ENCODE measurements at places on chromosomes 7 and 10.
A peak's percentile ranks its signal among the peaks of the same experiment; 100 is the strongest.

DNA sequence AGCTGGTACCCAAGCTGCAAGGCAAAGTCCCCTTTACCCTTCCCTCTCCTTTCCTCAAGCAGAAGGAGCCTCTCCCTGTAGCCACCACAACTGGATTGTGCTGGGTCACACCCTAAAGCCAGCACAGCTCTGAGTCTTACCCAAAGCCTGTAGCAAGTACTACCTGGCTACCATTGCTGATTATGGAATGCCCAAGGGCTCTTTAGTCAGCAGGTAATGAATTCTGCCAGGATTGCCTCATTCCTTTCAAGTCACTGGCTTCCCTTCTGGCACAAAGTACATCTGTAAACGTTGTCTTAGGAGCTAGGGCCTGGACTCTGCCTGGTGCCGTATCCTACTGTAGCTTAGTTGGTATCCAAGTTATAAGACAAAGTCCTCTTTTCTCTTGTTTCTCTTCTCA, 52.0 kb downstream of the FAS start:
- DNase-seq = no peak

- no peak for DNase-seq
These were observed 19.3 kb upstream of the OPTN start for GRCh38 chr10:13080643-13081042.

DNA sequence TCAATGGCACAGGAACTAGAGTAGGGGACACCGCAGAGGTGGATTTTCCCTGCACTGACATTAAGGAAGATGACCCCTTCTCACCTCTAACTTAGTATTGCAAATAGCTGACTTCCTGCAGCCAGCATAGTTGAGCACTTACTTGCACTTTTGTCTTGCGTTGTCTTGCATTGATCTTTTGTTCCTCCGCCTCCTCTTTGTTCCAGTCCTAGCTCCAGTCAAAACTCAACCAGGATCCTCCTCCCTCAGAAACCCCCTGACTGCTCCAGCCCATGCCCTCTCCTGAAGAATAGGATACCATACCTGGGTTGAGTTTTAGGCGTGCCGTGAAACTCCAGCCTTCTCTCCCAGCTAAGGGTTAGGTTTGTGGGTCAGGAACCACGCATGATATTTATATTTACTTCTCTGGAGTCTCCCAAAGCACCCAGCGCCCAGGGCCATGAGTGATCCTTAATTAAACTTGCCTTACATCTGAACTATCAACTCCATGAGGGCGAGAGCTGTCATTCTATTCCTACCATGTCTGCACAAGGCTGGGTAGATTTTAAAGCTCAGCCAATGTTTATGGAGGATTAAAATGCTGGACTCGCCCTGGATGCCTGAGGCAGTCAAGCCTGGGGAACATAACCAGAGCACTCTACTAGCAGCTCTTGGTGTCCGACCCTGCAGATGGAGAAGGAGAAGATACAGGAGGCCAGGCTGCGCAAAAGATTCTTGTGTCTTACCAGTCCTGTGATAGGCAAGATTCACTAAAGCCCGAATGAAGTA, 14.1 kb downstream of the ZNF467 start:
- DNase-seq = no peak

DNA sequence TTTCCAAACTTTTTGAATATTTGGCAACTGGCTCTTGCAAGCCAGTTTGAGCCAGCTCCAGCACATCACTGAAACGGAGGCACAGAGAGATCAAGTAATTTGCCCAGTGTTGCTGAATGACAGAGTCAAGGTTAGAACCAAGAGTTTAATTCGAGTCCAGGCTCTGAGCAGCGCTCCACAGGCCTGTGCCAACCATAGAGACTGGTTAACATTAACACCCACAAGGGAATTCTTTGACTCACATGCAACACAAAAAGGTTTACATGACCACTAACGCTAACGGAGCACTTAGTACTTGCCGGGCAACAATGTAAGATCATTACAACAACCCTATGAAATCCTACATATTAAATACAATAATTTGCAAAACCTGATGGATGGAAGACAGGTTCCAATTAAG, 1.5 kb downstream of the RGS10 start:
- no peak for DNase-seq

DNA sequence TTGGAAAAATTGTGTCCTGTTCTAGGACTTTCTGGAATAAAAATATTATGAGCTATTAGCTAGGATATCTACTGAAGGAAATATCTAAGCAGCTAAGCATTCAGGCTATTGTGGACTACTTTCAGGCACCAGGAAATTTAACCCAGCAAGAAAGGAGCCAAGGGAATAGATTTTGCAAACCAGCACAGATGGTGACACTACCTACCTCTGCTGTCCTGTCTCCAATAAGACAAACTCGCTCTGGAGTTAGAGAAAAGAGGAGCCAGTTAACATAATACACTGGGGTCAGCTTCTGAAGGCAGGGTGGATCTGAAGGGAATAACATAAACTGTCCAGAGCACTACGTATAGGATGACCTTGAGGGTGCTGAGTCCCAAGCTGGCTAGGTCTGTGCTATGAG, 223.7 kb upstream of the PRSS58 start:
- no peak for DNase-seq

DNA sequence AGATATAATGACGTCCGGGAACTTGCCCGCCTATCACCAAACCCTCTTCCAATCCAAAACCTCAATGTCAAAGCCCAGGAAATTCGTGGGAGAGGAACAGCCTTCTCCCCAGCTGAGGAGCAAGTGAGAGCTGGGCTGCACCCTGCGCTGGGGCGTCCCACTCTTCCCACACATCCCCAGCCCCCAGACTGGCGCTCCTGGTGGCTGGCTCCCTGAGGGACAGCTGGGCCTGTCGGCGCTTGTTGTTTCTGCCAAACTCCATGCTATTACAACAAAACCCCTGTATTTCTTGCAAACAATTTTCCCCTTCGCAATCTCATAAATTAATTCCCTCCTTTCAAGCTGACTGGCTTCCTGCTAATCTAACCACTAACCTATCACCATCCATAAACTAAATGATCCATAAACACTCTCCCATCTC, 53.0 kb downstream of the GRID1 start:
- peak; percentile 25 for DNase-seq

DNA sequence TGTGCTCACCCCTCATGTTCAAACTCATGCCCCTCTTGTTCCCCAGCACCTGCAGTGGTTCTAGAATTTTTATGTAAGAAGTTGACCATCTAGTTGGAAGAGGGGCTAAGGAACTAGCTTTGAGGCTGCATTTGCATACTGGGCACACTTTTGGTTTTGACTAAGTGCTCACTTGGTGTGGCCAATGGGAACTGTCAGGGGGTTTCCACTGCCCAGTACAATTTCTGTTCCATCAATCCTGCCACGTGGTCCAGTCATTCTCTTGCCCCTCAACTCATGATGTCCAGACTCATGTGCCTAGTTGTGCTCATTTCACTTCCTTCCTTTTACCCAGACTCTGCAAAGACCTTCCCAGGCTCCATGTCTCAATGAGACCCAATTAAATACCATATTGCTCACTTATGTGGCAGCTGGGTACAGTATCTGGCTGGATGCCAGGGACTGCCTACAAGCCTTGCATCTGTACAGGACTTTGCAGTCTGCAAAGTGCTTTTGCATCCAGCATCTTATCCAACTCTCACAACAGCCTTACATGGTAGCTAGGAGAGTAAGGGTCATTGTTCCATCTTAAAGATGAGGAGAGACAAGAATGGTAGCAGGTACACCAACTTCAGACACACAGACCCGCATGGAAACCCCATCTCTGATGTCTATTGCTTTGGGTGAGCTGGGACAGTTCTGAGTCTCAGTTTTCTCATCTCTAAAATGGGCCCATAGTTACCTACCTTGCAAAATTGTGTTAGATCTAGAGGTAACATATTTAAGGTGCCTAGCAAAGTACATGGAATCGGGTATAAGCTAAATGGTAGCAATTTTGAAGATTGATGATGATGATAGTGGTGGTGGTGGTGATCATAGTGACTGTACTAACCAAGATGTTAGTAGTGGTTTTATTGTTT, 30.1 kb upstream of the KCNMA1 start:
- no peak for DNase-seq

- DNase-seq = no peak
These were observed 66.6 kb downstream of the PRKCQ start for GRCh38 chr10:6513476-6513875.

DNA sequence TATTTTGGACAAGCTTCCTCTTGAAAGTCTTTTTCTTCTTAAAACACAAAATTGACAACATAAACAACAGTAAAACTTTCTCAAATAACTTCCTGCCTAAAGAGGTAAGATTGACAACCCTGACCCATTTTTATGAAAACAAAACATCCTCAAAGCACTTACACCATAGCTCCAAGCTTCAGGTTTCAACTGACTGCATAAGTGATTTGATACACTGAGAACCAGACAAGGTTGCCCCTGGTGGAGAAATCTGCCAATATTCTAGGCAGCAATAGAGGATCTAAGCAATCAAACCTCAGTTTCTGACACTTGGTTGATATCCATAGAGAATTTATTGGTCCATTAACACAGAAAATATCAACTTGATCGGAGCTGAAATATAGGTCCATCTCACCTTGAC, 147.8 kb downstream of the ELAPOR2 start:
- no peak for DNase-seq

- no peak for DNase-seq
These were observed 1.5 kb downstream of the DOCK4 start for GRCh38 chr7:112204499-112205342.

GRCh38 chr10:84845628-84846261, 517.4 kb downstream of the CCSER2 start:
- no peak for DNase-seq

DNA sequence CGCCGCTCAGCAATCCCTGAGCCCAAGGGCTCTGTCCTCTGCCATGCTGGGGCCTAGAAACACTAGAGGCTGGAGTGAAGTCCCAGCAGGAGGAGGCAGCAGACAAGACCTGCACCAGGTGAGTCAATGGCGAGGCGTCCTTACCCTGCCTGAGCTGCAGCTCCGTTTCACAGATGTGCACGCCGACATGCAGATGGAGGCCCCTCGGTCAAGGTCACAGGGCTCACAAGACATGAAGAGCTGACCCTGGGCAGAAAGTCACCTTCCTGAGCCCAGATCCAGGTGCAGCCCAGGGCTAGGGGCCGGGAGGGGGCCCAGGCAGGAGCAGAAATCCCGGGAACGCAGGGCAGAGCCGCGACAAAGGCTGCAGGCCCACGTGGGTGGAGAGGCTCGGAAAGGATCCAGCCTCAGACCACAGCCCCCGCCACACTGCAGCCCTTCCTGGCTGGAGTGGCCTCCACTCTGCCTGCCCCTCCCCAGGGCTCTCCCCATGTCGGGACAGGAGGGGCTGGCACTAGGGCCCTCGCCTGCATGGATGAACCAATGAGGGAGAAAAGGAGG, 23.8 kb downstream of the PDGFA start:
- no peak for DNase-seq

GRCh38 chr10:22461891-22462290, 116.6 kb downstream of the SPAG6 start:
- DNase-seq = no peak

- no peak for DNase-seq
These were observed 71.9 kb upstream of the DUSP5 start for GRCh38 chr10:110425684-110426293.

- no peak for DNase-seq
These were observed at the start of gene CLDN4 for GRCh38 chr7:73830681-73831583. Gene CLDN4, plus strand, starts transcription at chr7:73830996. Its CDS starts 206 bp downstream, at chr7:73831202.

GRCh38 chr10:78436222-78436573, 402.5 kb downstream of the RPS24 start:
- DNase-seq = no peak

GRCh38 chr7:70355198-70356020, 757.1 kb downstream of the AUTS2 start:
- DNase-seq = no peak

- no peak for DNase-seq
These were observed 82.1 kb upstream of the SGCE start for GRCh38 chr7:94738071-94738470.

DNA sequence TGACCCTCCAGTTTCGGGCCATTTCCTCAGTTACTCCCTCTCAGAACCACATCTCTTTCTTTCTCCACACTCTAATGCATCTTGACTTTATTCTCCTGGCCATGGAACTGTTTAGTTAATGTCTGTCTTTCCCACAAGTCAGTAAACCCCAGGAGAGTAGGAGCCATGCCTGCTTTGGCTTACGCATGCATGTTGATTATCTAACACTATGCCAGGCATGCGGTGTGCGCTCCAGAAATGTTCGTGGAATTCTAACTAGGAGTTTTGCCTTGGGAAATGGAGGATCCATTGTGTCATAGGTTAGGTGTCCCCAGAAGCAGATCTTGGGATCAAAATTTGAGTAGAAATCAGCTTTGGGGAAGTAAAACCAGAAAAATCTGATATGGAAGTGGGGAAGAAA, 308.9 kb downstream of the GRID1 start:
- no peak for DNase-seq

GRCh38 chr10:25811052-25811685, 122.9 kb upstream of the MYO3A start:
- no peak for DNase-seq

DNA sequence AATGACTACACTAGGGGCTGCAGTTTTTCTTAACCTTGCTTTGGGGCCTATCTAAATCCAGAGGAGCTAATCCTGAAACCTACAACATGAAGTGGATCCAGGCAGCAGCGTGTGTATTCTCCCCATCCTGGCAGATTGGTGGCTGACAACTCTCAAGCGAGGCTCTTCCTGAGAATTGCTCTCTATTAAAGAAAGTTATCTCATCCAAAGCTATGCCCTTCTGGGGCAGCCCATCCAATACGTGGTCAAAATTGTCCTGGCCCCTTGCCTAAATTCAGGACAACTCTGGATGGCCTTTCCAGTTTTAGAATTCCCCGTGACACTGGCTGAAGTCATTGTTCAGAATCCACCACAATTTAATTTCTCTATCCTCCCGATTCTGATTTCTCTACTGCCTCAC, 66.1 kb downstream of the IQUB start:
- DNase-seq = no peak

DNA sequence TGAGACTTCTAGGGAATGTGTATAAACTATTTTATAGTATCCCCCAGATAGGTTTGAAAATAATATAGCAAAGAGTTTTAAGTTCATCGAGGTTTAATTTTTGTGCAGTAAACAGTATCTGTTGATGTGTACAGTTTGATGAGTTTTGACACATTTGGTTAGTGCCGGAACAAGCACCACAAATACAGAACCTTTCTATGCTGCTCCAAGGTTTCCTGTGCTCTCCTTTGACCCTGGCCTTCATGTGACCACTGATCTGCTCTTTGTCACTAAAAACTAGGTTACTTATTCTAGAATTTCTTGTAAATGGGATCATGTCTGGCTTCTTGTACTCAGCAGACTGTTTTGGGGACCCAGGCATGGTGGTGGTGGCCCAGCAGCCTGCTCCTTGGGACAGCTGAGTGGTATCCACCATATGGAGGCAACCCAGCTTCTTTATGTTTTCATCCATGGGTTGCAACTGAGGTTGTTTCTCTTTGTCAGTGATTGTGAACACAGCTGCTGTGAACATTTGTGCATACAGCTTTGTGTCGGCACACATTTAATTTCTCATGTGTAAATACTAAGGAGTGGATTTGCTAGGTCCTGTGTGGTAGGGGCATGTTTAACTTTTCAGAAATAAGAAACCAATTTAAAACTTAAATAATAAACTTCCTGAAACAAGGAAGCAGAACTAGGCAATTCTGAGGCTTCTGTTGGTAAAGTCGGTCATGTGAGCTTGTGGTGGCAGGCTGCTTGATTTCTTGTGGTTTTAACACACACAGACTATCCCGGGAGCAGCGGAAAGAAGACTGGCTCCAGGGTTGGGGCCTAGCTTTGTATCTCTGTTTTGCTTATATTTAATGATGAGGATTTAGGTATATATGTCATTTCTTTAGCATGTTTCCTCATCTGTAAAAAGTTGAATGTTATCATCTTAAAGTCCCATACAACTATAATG, 219.4 kb downstream of the ABCA13 start:
- DNase-seq = no peak

GRCh38 chr7:73719806-73720169, 319 bp upstream of the STX1A start:
- DNase-seq = no peak

Data from left forelimb (tissue), 1 donor.